GM04503 (cell line): ENCODE measurements at places on chromosomes 2 and 18.

- no peak for DNase-seq
These were observed 27.2 kb upstream of the KCNF1 start for GRCh38 chr2:10884574-10884975.

DNA sequence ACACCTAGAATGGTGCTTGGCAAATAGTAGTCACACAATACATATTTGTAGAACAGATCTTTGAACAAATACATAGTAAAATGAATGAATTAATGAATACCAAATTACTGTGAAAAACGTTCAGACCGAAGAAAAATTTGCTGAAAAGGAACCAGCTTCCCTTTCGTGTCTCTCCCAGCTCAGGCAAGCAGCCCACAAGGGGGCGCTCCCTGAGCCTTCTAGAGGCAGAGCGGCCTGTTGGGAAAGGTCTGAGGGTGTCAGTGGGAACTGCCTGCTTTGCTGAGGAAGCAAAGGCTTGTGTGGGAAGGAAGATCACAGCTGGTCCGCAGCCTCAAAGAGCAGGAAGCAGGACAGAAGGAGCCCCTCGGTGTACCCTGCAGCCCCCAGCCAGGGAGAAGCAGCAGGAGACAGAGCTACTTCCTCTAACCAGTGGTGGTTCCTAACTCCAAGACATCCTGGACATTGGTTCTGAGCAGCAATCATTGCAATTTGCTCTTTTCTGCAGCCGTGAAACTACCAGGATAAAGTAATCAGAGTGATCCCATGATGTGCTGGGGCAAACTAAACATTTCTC lies 231.1 kb downstream of the ANKRD30B start:
- DNase-seq = no peak

DNA sequence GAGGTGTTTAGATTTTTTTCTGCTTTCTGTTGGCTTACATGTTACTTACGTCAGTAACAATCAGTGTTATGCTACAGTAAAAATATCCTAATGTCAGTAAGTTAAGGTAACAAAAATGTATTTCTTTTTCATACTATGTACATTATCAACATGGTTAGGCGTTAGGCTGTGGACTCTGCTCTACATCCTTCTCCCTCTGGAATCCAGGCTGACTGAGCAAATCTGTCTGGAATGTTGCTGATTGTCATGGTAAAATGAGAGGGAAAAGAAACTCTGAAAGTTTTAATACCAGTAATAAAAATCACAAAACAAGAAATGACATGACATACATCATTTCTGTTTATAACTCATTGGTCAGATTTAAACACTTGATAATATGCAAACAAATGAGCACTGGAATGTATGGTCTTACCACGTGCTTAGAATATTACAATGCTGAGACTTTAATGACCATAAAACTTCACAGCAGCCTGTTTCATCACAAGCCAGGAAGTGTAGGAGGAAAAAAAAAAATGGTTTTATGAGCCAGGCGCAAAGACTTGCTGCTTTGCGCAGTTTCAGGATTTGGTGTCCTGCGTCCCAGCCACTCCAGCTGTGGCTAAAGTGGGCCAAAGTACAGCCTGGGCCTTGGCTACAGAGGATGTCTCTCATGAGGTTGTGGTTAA lies 252.4 kb downstream of the FSIP2 start:
- peak; percentile 11 for DNase-seq

- no peak for DNase-seq
These were observed 35.9 kb downstream of the KCNIP3 start for GRCh38 chr2:95333056-95333455.

- DNase-seq = no peak
These were observed 1.3 kb downstream of the GAL3ST2 start for GRCh38 chr2:241777686-241778627.

GRCh38 chr2:252001-252602 lies 11.7 kb downstream of the SH3YL1 start:
- DNase-seq = no peak

GRCh38 chr18:11518788-11519685 lies 90.4 kb upstream of the SLC35G4 start:
- DNase-seq = no peak

- no peak for DNase-seq
These were observed 79.3 kb upstream of the ITPRID2 start for GRCh38 chr2:181812106-181812743.

DNA sequence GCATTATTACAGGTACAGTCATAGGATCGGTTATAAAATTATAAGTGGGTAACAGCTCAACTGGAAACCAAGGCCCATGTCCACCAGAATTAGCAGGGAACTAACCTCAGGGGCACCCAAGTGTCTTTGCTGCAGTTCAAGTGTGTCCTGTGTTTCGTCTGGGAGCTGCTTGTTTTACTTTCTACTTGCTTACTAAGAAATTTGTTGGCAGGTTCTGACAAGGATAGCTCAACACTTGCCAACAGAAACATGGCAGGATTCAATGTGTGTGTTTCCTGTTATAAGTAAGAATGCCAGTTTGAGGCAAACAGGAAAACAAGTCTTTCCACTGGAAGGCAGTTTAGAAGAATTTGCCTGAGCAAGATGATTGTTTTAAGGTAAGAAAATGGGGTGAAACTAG lies 104.5 kb downstream of the EPHA4 start:
- DNase-seq = no peak

GRCh38 chr2:20168048-20168726 lies 56.7 kb downstream of the SDC1 start:
- DNase-seq = no peak

- no peak for DNase-seq
These were observed 98.1 kb downstream of the PLB1 start for GRCh38 chr2:28594000-28594331.

DNA sequence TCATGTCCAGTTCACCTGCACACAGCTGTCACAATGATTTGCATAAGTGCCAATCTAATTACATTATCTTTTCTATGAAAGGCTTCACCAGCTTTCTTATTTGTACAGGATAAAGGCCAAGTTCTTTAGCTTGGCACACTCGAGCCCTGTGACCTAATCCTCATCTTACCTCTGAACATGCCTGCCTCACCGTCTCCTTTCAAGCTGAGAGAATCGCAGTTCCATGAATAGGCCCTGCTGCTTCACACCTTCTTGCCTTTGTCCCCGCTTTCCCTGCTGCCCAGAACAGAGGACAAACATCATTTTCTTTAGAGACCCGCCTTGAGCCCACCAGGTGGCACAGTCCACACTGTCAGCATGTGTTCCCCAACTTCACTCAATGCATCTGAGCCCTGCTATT lies 1094.7 kb downstream of the BCL11A start:
- no peak for DNase-seq

DNA sequence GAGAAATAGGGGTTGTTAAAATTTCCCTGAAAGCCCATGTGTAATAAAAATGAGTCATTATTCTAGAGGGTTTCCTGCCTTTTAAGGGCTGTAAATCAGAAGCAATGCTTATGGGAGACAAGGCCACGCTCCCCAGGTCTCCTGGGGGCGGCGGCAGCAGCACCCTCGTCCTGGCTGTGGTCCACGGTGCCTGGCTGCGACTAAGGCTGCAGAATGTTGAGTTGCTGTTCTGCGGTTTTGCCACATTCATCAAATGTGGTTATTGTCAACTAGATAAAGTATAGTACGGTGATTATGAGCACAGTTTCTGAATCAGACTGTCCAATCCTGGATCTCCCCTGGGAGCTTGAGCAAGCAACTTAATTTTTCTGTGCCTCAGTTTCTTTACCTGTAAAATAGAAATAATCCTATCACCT lies 11.9 kb upstream of the AGFG1 start:
- peak; percentile 49 for DNase-seq

- peak; percentile 67 for DNase-seq
These were observed 133.6 kb downstream of the SP3 start for GRCh38 chr2:173831312-173832229.

DNA sequence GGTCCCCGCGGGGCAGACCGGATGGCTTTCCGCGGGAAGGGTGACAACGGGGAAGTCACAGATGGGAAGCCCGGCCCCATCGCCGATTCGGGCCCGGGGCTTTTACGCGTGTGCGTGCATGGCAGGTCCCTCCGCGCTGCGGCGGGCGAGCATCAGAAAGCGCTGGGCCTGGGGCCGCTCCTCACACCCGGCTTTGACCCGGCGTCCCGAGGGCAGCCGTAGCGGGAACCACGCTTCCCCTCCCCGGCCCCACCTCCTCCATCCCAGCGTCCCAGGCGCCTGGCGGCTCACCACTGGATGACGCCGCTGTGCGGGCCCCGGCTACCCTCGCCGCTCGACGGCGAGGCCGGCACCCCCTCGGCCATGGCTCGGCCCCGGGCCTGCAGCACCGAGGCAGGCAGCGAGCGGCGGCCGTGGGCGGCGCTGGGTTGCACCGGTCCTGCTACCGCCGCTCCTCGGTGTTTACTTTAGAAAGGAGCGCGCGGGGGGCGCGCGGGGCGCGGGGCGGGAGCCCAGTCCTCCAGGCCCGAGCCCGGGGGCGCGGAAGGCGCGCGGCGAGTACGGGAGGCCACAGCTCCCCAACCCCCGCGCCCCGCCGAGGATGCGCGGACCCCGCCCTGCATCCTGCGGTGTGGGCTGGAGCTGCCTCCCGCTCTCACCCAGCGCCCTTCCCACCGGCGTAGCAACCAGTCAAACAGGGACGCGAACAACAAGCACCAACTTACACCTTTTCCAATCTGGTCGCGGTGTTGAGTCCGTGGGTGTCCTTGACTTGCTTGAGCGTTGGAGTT lies 806 bp downstream of the RFX8 start:
- DNase-seq = no peak

GRCh38 chr2:84701880-84702279 lies 179.0 kb downstream of the TRABD2A start:
- DNase-seq = peak; percentile 87

GRCh38 chr18:32122039-32122438 lies 30.4 kb downstream of the RNF138 start:
- DNase-seq = no peak

- no peak for DNase-seq
These were observed 158.0 kb upstream of the KLHL14 start for GRCh38 chr18:32930695-32931301.

DNA sequence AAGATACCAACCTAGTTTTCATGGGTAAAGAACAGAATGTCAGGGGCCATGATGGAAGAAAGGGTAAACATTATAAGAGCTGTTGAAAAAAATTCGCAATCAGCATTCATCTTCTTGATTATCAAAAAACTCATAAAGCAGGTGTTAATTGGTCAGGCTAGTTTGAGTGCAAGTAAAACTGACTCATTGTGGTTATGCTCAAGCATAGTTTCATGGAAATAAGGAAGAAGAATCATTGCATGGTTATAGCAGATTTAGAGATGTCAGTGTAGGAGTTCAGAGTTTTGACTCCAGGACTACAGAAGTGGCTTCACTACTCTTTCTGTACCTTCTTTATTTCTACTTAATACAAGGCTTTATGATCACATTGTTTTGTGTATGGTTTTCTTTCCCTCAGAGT lies 26.9 kb upstream of the CDH19 start:
- no peak for DNase-seq

DNA sequence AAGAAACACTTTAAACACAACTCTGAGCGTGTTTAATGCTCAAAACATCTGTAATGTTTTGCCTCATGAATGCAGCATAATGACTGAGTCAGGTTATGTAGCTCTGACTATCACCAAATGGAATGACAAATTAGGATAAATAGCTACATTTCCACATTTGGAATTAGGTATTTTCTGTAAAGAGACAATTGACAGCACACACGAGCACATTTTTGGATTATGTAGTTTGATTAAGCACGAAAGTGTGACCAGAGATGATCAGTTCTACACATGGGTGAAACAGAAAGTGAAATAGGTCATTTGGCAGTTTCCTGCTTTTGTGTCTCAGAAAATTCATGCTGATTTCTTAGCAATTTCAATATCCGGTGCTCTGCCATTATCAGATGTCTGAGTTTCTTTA lies 29.0 kb downstream of the LPIN1 start:
- peak; percentile 49 for DNase-seq

DNA sequence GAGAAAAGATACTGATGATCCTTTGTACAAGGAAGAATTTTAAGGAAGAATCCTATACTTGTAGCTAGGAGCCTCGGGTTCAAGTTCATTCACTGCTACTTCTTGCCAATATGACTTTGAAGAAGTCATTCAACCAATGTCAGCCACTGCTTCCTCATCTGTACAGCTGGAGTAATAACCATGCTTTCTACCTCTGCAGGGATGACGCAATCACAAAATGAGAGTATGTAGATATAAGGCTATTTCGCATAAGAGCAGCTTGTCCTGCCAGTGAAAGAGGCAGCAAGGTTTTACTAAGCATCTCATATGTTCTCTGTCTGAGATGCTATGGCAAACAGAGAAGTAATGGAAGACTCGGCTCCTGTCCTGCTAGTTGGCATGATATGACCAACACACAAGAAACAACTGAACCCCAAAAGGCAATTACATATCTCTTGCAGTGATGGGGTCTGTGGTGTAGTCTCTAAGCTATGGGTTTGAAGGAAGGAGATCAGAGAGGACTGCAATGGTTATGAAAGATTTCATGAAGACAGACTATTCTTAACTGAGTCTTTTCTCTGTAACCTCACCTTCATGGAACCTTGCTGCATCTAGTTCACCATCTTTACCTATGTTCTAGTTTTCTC lies 9.2 kb downstream of the AAK1 start:
- DNase-seq = no peak

DNA sequence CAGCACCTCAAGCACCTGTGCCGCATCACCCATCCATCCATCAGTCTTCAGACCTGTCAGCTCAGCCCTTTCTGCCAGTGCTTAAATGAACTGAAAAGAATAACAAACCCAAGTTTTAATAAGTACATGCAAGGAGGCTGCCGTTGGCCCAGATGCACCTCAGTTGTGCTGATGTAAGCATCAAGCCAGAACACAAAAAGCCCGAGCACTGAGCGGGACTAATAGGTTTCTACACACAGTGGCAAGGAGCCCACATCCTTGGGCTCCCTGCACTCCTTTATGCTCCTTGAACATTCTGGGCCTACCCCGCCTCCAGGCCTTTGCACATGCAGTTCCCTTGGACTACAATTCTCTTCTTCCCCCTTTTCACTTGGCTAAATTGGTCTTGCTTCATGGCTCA lies 165.6 kb downstream of the ALK start:
- DNase-seq = no peak

DNA sequence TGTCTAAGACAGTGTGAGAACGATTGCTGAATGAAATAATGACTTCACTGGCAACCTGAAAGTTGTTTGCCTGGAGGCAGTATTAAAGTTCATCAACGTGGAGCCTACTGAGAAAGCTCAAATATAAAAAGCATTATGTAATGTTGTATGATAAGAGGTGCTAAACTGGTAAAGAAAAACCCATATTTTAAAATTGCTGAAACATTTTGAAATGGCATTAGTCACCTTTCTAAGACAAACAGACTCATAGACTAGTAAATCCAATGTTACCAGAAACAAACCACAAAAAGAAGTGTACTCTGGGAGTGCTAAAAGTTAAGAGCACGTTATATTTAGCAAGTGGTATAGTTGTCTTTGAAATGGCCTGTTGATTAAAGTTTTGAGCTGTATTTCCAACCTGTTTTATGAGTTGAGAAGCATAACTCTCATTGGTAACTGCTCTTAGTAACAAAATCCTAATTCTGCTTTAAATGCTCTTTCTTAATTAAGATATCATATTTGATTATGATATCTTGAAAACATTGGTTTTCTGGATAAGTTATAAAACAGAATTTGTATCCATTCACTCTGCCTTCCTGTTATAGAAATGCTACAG lies 62.7 kb downstream of the CYP1B1 start:
- peak; percentile 24 for DNase-seq
